HuH-7.5 (cell line): ENCODE measurements at places on chromosomes 1 and 21.

- peak; percentile 79 for DNase-seq
These were observed 21.8 kb downstream of the DHRS3 start for GRCh38 chr1:12596007-12596821.

- no peak for DNase-seq
These were observed 93.7 kb downstream of the TNNI3K start for GRCh38 chr1:74328851-74329250.

- DNase-seq, result no peak
These were observed 655 bp upstream of the KIRREL1 start for GRCh38 chr1:157992833-157993146.

DNA sequence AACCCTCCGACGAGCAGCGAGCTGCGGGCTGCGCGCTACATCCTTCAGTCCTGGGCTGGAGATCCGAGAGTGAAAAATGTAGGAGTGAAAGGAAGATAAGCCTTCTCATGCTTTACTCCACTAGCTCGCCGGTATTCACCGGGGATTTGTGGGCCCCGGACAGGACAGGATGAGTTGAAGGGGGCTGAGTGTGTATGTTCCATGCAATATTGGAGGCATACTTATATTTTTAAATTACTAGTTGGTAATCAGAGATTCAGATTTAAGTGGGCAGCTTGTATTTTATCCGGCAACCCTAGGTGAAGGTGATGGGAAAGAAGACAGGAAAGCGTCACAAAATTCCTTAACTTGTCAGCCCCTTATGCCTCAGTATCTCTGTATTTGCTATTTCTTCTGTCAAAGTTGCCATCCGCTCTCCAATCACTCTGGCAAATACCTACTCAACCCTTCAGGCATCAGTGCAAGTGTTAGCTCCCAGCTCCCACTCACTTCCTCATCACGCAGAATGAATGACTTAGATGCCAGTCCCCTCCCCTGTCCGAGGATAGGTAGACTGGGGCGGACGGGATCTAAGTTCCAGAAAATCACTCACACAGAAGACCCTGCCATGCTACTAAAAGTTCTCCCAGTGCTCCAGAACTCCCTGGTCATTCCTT, 503 bp upstream of the PIGM start:
- no peak for DNase-seq

- DNase-seq, result no peak
These were observed 932 bp upstream of the FCRLA start for GRCh38 chr1:161706113-161706481.

- DNase-seq, result no peak
These were observed 595 bp upstream of the ZNHIT6 start for GRCh38 chr1:85708829-85709227.

GRCh38 chr1:205069371-205070125, 14.7 kb downstream of the TMEM81 start:
- no peak for DNase-seq

- peak; percentile 69 for DNase-seq
These were observed 15.9 kb downstream of the ESPN start for GRCh38 chr1:6440198-6441126.

GRCh38 chr21:41378849-41379248, 17.0 kb downstream of the MX2 start:
- no peak for DNase-seq

GRCh38 chr21:37711836-37712568, 204.3 kb downstream of the KCNJ6 start:
- peak; percentile 20 for DNase-seq

- DNase-seq, result peak; percentile 73
These were observed 50.2 kb downstream of the KCNN3 start for GRCh38 chr1:154819628-154820590.
